ENCODE measurements at places on chromosomes 11 and 22.
A peak's percentile ranks its signal among the peaks of the same experiment; 100 is the strongest.

DNA sequence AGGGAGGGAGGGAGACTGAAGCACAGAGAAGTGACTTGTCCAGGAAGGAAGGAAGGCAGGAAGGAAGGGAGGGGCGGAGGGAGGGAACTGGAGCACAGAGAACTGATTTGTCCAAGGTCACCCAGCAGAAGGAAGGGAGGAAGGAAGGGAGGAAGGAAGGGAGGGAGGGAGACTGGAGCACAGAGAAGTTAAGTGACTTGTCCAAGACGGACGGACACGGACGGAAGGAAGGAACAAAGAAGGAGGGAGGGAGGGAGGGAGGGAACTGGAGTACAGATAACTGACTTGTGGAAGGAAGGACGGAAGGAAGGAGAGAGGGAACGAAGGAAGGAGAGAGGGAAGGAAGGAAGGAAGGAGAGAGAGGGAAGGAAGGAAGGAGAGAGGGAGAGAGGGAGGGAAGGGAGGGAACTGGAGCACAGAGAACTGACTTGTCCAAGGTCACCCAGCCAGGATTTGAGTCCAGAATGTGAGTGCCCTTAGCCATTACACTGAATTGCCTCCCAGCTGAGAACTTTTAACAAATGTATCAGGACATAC, 1.5 kb downstream of the SLC35F2 start:
- no peak for DNase-seq

- no peak for DNase-seq
These were observed 98.0 kb upstream of the THY1 start for GRCh38 chr11:119520966-119521365.

DNA sequence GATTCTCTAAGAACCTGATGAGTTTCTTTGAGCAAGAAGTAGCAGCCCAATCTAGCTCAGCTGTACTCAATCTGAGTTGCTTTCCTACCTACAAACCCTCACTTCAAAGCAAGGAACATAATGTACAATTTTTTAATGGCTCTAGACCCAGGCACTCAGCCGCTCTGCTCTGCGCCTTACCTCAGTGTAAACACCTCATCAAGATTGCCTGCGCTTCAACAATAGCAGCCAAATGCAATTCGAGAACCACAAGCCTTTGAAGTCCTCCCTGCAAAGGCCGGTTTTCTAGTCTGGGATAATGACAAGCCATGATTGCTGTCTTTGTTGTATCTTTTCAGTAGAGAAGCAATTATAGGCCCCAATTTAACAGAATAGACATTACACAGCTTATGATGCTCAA, 38.0 kb downstream of the JHY start:
- peak; percentile 13 for DNase-seq

DNA sequence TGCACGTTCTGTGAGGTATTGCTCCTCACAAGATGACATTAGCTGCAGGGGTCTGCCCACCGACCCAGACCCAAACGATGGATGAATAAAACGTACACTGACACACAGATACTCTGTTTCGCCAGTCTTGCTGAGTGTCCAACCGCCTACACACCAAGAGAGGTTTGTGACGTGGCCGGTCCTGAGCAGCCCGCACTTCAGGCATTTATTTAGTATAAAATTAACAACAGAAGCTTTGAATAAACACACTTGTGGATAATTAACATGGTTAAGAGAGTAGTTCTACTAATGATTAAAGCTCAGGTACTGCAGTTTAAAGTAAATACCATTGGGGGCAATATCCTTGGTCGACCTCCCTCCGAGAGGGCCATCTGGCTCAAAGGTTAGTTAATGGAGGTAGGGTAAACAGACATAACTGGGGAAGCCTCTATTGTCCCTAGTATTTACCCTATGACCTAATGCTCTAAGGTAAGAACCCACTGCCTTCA, 75.7 kb downstream of the CCDC83 start:
- no peak for DNase-seq

- no peak for DNase-seq
These were observed 103.3 kb downstream of the FAM76B start for GRCh38 chr11:95686265-95686664.

GRCh38 chr11:72582206-72583176, 91.7 kb downstream of the PDE2A start:
- DNase-seq = no peak

- DNase-seq = no peak
These were observed 4.9 kb downstream of the PTDSS2 start for GRCh38 chr11:454801-455565.

- no peak for DNase-seq
These were observed 56.9 kb upstream of the TNRC6B start for GRCh38 chr22:40120848-40121247.

- no peak for DNase-seq
These were observed 49.5 kb upstream of the GNAZ start for GRCh38 chr22:23020659-23021293.

DNA sequence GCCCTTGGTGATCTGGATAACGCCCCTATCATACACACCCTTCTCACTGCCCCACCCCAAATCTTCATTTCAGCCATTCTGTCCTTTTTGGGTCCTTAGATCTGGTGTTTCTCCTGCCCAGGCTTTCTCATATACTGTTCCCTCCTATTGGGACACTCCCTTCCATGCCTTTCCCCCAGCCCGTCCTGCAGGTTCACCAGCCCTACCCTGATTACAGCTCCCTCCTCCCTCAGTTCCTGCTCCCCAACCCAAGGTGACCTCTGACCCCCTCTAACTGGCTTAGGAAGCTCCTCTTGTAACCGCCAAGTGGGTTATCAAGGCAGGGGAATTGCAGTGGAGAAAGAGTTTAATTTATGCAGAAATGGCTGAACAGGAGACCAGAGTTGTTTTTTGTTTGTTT, 13.0 kb downstream of the MTFP1 start:
- no peak for DNase-seq

DNA sequence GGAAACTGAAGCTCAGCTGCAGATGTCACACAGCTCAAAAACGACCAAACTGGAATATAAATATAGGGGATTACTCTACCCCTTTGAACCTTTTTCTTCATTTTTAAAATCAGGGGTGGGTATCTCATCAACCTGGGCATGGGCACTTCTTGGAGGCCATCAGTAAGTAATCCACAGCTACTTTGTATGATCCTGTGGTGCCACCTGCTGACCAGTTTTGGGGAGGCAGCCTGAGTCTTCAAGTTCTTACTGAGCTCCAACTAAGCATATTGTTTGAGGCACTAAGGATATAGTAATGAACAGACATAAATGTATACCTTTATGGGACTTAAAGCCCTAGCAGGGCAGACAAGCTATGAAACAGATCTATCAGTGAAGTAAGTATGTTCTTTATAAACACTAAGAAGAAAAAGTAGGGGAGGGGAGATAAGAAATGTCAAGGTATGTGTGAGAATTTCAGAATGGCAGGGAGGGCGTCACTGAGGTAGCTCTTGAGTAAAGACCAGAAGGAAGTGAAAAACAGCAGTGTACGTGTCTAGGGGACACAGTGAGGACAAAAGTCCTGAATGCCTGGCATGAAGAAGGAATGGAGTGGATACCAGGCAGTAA, 18.4 kb downstream of the TUB start:
- DNase-seq = peak; percentile 82

DNA sequence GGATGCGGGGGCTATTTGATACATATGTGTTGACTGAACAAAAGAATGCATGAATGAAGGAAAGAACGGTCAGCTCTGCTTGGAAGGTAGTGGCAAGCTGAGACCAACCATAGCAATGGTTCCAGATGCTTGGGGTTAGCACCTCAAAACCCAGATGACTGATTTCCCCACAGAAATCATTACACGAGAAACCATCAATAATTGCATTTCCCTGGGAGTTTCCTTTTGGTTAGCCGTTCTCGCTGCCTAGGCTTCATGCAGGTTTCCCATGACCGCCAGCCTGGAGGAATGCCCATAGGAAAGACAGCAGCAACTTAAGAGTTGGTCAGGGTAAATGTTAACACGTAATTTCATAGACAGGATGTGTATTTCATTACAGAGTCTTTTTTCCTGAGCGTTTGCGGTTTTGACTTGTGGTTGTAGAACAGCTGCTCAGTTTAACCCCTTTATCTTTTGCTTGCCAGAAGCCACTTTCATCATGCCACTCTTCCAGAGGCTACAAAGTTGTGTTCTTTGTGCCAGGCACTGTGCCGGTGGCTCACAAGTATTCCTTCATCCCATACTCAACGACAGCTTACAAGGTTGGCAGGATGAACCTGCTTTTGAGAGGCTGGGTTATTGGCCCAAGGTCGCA, 2.8 kb downstream of the IL17RA start:
- no peak for DNase-seq

DNA sequence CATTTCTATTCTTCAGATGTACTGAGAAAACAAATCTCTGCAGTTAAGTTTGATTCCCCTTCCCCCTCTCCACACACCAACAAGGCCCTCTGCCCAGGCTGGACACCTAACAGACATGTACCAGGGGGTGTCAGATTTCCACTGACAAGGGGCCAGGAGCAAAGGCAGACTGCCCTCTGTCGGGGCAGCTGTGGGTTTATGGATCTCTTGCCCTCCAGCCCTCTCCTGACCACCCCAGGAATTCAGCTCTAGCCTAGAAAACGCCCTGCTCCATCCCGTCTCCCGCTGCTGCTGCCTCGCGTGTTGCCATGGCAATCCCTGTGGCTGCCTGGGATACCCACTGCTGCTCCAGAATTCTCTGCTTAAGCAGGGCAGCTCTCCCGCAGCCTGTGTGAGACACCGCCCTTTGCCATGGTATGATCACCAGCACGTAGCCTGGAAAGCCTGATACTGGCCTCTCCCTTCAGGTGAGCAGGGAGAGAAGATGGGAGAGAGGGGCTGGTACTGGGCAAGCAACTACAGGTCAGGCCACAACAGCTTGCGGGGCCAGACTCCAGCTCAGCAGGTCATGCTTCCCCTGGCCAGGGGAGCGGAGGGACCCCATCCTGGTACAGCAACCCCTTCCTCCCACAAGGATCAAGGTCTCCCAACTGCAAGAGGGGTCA, 41.6 kb downstream of the BUD13 start:
- peak; percentile 88 for DNase-seq

- no peak for DNase-seq
These were observed 6.8 kb upstream of the OR2AT4 start for GRCh38 chr11:75103380-75104026.

DNA sequence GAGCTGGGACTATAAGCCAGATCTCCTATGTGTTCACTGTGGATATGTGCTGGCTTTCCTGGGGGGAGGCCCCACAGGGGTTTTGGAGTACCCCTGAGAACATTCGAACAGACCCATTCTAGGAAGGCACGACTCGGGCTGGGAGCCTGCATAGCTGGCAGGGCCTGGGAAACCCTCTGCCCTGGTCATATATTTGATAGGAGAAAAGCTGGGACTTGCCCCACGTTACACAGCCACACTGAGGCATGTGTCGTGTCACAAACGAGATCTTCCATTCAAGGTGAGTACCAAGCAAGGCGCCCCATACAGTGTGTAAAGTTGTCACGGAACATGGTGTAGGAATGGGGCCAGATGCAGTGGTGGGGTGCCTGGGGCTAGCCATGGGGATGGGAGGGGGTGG, 11.2 kb downstream of the MYO7A start:
- DNase-seq = no peak

GRCh38 chr22:11627798-11628650, 3900.0 kb upstream of the OR11H1 start:
- DNase-seq = peak; percentile 51

- no peak for DNase-seq
These were observed 29.2 kb downstream of the METTL15 start for GRCh38 chr11:28137366-28137765.

GRCh38 chr11:128205796-128206195, 381.6 kb downstream of the ETS1 start:
- DNase-seq = no peak

GRCh38 chr11:131661132-131661531, 290.7 kb downstream of the NTM start:
- no peak for DNase-seq

GRCh38 chr22:38524429-38524828, 18.3 kb upstream of the DDX17 start:
- DNase-seq = no peak

DNA sequence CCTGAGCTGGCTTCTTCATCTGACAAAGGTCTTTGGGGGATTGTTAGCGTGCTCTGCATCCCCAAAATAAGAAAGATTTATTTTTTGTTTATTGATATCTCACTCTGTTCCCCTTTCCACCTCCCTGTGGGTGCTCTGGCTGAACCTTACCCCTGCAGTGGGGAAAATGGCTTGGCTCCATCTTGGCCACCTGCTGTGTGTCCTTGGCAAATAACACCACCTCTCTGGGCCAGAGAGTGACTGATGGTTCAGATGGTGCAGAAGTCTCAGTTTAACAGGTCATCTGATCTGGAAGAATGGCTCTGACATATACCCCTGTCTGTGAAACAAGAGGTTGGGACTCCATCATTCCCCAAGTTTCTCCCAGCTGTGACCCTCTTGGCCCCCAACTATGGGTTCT, 157.6 kb downstream of the MYO18B start:
- DNase-seq = no peak
